Hematopoietic multipotent progenitor cell treated with erythropoietin and hydrocortisone succinate and interleukin-3 and kit ligand, for 4 days (in vitro differentiated cells): ENCODE measurements at places on chromosomes 2 and 18.

DNA sequence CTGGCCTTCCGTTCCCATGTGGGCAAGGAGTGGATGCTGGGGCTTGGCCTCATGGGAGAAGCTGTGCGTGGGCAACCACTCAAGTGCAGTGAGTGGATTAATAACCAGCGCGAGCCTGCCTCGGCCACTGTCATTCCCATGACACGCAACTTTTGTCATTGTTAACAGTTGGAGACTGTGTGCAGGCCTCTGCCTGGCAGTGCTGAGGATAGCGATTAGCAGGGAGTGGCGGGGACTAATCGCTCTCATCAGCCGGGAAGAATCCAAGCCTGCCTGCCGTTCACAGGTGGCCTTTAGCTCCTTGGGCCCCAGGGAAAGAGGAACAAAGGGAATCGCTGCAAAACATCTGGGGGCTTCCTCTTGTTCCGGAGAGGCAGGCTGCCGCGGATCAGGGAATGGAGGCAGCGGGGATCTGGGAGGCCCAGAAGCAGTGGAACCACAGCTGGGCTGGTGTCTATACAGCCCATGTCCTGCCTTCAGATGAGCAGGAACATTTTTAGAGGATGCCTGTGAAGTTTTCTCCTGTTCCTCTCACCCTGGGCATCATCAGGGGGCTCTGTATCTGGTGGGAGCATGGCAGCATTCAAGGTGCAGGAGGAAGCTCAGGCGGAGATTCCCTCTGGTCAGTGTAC, 53.8 kb downstream of the CTIF start:
- DNase-seq, result no peak

- DNase-seq, result no peak
Measured at GRCh38 chr2:11723061-11723371, 23.4 kb upstream of the LPIN1 start.

DNA sequence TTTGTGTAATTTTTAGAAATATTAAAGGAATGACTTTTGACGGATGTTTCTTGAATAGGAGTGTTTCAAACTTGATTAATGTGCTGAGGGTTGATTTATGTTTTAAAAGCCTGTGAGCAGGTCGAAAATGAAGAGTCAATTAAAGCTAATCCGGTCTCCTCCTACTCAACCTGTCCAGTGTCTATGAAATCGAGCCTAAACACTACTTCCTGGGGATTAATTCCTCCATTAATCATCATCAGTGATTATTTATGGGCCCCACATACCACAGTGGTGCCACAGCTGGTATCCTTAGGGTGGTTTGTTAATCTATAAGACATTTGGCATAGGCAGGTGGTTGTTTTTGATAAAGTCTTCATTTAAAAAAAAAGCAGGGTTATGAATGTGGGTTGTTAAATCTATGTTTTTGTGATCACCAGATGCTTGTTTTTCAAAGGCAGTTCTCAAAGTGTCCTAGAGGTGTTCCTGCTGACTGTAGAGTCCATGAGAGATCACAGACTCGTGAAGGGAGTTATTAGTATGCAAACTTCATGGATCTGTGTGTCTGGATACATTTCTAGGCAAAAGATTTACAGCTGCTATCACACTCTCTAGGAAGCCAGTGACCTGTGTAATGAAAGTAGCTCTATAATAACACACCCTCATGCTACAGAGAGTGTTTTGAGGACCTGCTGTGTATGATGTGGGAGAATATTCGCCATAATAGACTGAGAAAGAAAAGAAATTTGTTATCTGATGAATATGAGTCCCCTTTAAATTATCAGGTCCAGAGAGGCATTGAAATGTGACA, 308.6 kb downstream of the AKAIN1 start:
- no peak for DNase-seq

GRCh38 chr2:155190342-155190741, 491.8 kb downstream of the KCNJ3 start:
- no peak for DNase-seq

DNA sequence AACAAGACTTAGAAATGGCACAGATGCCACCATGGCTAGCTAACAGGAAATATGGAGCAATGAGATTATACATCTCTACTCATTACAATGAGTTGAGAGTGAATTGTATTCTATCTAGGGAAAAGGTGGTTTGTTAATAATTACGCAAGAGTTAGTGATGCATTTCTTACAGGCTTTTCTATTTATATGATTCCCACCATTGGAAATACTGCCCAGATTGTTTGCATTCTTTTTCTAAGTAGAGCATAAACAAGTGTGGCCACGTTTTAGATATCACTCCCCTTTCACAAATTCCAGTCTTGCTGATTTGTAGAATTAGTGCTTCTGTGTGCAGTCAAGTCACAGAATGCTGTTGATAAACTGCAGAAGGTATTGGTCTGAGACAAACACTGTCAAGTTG, 56.6 kb downstream of the ZNF804A start:
- no peak for DNase-seq
